ENCODE measurements at places on chromosomes 1 and 21.

GRCh38 chr1:1046767-1047166 is 26.8 kb downstream of the AGRN start:
- DNase-seq = no peak
- no peak overlapping the region for H3K4me3 ChIP-seq

GRCh38 chr1:153639280-153639679 is 5.4 kb downstream of the CHTOP start:
- no peak overlapping the region for H3K4me3 ChIP-seq
- peaks cover 88% of the 10 kb centered on the region for H3K4me1 ChIP-seq
- peaks cover 30% of the 10 kb centered on the region for H3K36me3 ChIP-seq
- H3K27me3 ChIP-seq = no peaks in the 10 kb centered on the region
- H3K27ac ChIP-seq = no peak overlapping the region
- DNase-seq = no peak

DNA sequence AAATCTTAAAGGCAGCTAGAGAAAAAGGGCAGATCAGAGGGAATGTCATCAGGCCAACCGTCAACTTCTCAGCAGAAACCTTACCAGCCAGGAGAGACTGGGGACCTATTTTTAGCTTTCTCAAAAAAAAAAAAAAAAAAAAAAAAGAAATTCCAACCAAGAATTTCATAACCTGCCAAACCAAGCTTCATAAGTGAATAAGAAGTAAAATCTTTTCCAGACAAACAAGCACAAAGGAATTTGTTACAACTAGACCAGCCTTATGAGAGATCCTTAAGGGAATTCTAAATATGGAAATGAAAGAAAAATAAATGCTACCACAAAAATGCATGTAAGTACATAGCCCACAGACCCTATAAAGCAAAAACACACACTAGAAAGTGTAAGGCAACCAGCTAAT is 267.7 kb downstream of the AKT3 start:
- no peaks in the 10 kb centered on the region for H3K27me3 ChIP-seq
- DNase-seq = no peak
- no peaks in the 10 kb centered on the region for H3K36me3 ChIP-seq
- H3K4me1 ChIP-seq = no peaks in the 10 kb centered on the region
- H3K27ac ChIP-seq = no peak overlapping the region

DNA sequence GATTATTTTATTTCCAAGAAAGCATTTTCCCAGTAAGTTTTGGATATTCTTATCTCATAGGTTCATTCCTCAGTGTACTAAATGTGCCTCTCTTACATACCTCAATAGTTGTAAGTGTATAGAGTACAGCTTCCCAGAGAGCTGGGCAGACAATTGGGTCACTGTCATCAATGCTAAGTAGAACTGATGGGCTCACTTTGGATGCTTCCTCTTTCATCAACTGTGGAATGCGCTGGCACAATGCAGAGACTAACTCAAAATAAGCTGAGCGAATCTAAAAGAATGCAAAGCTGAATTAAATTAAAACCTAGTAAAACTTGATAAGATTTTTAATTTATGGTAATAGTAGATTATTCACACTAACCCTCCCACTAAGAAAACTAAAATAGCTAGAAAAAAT is 21.5 kb downstream of the LTN1 start:
- H3K27ac ChIP-seq = no peak overlapping the region
- H3K4me3 ChIP-seq = no peak overlapping the region
- H3K36me3 ChIP-seq = peaks cover 3% of the 10 kb centered on the region
- H3K27me3 ChIP-seq = no peaks in the 10 kb centered on the region
- DNase-seq = no peak

DNA sequence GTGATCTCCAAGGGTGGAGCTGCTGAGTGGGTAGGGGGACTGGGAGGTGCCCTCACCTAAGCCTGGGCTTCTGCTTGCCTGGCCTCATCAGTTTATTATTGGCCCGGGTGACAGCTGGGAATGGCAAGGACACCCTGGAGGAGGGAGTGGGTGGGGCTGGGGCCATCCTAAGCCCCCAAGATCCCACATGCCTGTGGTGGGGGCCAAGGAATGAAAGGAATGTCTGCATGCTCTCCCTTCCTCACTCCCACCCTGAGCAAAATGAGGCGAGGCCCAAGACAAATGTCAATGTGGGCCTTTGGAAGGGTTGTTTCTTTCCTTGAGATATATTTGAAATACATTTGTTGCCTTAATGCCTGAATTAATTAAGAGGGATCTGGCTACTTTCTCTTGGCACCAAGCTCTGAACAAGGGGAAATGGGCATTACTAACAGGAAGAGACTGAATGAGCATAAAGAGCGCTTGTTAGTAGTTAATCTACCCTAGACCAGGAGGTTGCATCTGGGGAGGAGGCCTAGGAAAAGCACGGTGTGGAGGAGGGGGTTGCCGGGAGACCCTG is 19.7 kb upstream of the CHI3L1 start:
- no peak for DNase-seq
- H3K27me3 ChIP-seq = no peaks in the 10 kb centered on the region
- no peaks in the 10 kb centered on the region for H3K36me3 ChIP-seq
- no peaks in the 10 kb centered on the region for H3K4me1 ChIP-seq
- no peak overlapping the region for H3K27ac ChIP-seq

DNA sequence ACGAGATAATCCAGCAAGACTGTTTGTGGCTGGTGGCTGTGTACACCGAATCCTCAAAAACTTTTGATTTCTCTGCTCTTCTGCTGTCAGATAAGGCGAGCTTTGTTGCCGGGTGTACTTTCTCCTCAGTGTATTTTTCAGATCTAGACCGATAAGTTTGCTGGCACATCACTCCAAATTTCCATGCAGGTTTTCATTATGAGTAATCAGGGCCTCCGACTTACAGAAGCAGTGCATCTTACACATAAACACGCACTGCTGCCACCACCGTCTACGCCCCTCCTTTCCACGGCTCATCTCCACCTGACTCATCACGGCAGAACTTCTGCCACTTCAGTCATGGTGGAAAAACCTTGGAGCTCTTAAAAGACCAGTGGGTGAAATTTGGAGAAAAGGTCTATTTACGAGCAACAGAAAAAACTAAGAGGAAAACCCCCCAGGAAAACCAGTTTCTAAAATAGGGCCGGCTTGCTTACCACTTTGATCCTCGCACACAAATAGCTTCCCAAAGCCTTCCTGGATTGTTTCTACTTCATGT is 7.7 kb downstream of the ZBTB21 start:
- no peaks in the 10 kb centered on the region for H3K4me1 ChIP-seq
- no peaks in the 10 kb centered on the region for H3K27me3 ChIP-seq
- no peak overlapping the region for H3K27ac ChIP-seq
- H3K4me3 ChIP-seq = no peak overlapping the region

- H3K27ac ChIP-seq = no peak overlapping the region
- no peak overlapping the region for H3K4me3 ChIP-seq
- no peak for DNase-seq
- H3K36me3 ChIP-seq = no peaks in the 10 kb centered on the region
- H3K27me3 ChIP-seq = no peaks in the 10 kb centered on the region
These were observed 20.6 kb upstream of the USP24 start for GRCh38 chr1:55235722-55236121.

GRCh38 chr1:229896306-229896705 is 170.7 kb upstream of the GALNT2 start:
- no peak for DNase-seq
- no peak overlapping the region for H3K27ac ChIP-seq
- H3K27me3 ChIP-seq = no peaks in the 10 kb centered on the region
- no peaks in the 10 kb centered on the region for H3K36me3 ChIP-seq

- no peaks in the 10 kb centered on the region for H3K4me1 ChIP-seq
- no peak for DNase-seq
- H3K36me3 ChIP-seq = no peaks in the 10 kb centered on the region
- H3K27me3 ChIP-seq = no peaks in the 10 kb centered on the region
These were observed 38.4 kb upstream of the RBM34 start for GRCh38 chr1:235199441-235199840.

- no peak overlapping the region for H3K4me3 ChIP-seq
- no peaks in the 10 kb centered on the region for H3K4me1 ChIP-seq
- no peak overlapping the region for H3K27ac ChIP-seq
These were observed 96.5 kb downstream of the KCNN3 start for GRCh38 chr1:154773551-154773950.

GRCh38 chr1:11391327-11391726 is 87.6 kb upstream of the DISP3 start:
- H3K36me3 ChIP-seq = no peaks in the 10 kb centered on the region
- no peaks in the 10 kb centered on the region for H3K4me1 ChIP-seq
- no peak overlapping the region for H3K27ac ChIP-seq
- DNase-seq = no peak
